ENCODE measurements at places on chromosomes 6 and 20.
A peak's percentile ranks its signal among the peaks of the same experiment; 100 is the strongest.

DNA sequence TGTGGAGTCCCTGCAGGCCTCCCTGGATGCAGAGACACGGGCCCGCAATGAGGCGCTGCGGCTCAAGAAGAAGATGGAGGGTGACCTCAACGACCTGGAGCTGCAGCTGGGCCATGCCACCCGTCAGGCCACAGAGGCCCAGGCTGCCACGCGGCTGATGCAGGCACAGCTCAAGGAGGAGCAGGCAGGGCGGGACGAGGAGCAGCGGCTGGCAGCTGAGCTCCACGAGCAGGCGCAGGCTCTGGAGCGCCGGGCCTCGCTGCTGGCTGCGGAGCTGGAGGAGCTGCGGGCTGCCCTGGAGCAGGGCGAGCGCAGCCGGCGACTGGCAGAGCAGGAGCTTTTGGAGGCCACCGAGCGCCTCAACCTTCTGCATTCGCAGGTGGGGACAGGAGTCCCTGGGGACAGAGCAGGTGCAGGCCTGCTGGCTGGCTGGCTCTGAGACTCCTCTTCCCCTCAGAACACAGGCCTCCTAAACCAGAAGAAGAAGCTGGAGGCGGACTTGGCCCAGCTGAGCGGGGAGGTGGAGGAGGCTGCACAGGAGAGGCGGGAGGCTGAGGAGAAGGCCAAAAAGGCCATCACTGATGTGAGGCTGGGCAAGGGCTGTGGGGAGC lies 44.7 kb downstream of the MYH7B start:
- no peak for DNase-seq

DNA sequence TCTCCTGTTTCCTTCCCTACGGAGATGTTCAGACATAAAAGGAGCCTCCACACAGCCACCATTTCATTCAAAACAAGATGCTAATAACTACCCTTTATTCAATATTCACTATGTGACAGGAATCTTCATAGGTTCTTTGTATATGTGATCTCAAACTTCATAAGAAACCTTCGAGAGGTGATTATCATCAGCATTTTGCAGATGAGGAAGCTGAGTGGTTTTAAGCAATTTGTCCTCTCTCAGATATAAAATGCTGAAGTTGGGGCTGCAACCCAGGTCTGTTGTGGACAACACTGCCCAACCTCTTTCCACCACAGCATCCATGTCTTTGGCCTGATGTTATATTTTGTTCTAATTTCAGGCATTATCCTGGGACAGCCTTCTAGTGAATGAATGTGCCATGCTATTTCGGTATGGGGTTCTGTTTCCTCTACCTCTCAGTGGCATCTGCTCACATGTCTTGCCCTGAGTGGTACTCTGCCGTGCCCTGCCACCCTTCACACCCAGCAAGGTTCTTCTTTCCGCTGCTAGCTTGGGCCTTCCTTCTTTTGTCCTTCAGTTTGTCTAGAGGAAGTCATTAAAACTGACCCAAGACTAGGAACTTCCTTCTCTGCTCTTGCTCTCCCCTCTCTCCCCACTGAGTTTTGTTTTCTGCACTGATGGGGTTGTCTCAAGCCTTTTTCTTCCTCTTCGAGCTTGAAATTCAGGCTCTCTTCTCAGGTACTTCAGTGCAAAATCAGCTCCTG lies 300.9 kb upstream of the PRDM1 start:
- DNase-seq = peak; percentile 33

- no peak for DNase-seq
These were observed 16.7 kb upstream of the LMBRD1 start for GRCh38 chr6:69813508-69813907.

- no peak for DNase-seq
These were observed 495.2 kb downstream of the PREX1 start for GRCh38 chr20:48332555-48332954.

GRCh38 chr6:136703331-136703865 lies 88.9 kb downstream of the MAP3K5 start:
- DNase-seq = no peak

DNA sequence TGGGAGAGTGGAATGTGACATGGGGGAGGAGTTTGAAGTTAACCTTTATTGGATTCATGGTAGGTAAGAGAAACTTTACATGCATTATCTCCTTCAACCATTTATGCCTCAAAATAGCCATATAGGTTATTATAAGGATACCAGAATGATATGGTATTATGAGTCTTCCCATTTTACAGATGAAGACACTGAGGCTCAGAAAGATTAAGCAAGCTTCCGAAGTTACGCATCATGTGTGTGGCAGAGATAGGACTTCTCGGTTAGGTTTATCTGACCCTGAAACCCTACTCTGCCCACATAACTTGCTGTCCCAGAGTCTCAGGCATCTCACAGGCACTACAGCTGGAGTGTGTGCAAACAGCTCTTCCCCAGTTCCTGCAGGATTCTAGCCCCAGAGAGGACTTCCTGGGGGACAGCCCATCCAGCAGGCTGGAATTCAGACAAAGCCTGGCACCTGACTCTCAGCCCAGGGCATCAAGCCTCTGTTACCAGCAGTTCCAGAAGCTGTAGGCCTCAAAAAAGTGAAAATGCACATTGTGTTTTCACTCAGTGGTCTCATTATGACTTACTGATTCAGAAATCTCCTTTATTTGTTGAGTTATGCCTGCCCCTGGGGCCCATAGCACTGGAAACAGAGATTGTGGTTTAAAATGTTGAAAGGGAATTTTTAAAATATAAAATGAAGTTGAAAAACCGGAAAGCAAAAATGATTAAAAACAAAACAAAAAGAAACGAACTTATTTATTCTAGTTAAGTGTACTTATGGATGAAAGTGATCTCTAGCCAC lies 512.8 kb upstream of the CHD6 start:
- DNase-seq = no peak

- DNase-seq = no peak
These were observed 320.6 kb downstream of the QKI start for GRCh38 chr6:163735076-163735475.

DNA sequence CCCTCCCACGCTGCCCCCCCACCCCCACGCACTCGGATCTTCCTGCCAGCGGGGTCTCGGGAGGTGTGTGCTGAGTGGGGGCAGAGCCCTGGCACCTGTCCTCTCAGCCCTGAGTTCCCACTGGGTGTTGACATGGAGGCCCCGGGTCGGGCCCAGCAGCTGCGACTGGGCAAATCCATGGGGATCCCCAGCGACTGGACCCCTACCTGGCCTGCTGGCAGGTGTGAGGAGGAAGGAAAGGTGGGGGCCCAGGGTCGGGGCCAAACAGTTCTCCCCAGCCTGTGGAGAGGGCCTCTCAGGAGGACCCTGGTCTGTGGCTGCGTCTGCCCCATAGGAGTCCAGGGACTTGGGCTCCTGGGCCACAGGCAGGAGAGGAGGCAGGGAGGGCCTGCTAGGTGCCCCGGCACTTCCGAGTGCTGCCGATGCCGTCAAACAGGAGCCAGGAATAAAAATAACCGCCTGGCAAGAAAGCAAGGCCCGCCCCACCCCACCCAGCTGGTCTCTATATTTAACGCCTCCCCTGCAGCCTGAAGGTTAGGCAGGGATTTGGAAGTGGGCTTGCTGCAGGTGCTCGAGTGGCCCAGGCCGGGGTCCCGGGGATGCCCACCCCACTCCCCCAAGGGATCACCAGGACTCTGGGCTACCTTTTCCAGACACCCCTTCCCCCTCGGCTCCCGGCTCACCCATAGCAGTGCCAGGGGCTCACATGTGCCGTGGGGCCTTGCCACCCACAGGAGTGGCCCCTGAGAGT lies 1.4 kb upstream of the EEF1A2 start:
- DNase-seq = no peak

All from common myeloid progenitor, CD34-positive (primary cell).